Stimulated activated CD4-positive, alpha-beta T cell treated with anti-CD3 and anti-CD28 coated beads, Interleukin-4, amount 100 ng/mL, for 4 hours (primary cell): ENCODE measurements at places on chromosomes 16 and 17.
A peak's percentile ranks its signal among the peaks of the same experiment; 100 is the strongest.

DNA sequence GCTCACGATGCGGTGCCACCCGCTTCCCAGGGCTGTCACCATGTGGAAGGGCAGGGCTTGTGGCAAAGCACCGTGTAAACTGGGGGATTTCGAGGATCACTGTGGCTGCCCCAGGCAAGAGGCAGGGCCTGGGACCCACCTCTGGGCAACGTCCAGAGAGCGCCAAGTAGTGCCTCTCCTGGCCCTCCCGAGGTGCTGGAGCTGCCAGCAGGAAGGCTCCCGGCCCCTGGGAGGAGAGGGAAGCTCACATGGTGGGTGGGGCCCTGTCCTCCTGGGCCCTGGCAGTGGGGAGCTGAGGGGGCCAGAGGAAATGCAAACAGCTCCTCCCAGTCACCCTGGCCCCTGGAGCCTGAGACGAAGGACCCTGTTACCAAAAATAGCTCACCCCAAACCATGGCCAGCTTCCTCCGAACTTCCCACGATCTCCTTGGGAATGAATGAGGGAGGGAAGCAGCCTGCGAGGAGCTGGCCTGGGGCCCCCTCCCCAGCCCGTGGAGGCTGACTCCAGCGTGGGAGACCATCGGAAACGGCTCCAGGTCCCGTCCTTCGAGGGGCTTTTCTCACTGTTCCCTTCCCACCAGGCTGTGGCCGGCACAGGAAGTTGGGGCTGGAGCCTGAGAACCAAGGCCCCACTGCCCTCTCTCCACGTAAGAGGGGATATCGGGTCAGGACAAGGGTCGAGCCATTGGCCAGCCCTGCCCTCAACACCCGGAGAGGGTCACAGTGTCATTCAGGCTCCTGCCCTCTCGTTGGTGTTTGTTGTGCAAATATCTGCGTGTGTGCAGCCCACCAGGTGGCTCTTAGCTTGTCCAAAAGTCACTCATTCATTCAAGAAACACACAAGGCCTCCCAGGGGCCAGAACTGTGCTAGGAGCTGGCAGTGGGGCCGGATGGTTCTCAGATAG is 17.7 kb downstream of the VASN start:
- DNase-seq: no peak

- DNase-seq: no peak
Observed at GRCh38 chr16:309476-309875, 26.5 kb downstream of the PDIA2 start.

DNA sequence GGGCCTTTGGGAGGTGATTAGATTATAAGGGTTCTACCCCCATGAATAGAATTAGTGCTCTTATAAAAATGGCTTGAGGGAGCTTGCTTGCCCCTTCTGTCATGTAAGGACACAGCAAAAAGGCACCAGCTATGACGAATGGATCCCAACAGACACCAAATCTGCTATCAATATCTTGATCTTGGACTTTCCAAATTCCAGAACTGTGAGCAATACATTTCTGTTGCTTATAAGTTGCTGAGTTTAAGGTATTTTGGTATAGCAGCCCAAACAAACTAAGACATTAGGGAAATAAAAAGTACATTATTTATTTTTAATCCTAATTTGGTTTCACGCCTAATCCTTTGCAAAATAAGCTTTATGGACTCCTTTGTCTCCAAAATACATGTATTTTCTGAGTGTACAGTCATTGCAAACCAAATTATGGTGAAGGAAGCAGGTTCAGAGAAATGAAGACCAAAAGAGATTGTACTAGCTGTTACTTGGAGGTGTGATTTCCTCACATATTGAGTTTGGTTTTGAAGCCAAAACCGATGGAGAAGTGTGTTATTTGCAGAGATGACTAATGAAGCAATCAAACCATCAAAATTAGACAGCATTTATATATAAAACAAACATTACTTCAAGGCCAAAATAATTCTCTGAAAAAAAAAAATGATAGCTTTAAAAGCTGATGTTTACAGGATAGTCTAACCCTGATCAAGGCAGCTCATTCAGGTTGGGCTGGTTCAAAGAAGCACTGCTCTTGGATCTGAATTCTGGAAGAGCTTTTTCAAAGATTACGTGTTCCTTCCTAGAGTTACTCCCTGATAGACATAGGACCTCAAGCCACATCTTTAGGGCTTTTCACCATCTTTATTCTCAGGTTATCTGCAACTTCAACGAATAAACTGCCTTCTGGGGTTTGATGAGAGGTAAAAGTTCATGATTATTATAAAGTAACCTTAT is 71.6 kb downstream of the MYO1D start:
- DNase-seq: no peak

- no peak for DNase-seq
Observed at GRCh38 chr16:19170043-19170655, 2.1 kb downstream of the SYT17 start.

DNA sequence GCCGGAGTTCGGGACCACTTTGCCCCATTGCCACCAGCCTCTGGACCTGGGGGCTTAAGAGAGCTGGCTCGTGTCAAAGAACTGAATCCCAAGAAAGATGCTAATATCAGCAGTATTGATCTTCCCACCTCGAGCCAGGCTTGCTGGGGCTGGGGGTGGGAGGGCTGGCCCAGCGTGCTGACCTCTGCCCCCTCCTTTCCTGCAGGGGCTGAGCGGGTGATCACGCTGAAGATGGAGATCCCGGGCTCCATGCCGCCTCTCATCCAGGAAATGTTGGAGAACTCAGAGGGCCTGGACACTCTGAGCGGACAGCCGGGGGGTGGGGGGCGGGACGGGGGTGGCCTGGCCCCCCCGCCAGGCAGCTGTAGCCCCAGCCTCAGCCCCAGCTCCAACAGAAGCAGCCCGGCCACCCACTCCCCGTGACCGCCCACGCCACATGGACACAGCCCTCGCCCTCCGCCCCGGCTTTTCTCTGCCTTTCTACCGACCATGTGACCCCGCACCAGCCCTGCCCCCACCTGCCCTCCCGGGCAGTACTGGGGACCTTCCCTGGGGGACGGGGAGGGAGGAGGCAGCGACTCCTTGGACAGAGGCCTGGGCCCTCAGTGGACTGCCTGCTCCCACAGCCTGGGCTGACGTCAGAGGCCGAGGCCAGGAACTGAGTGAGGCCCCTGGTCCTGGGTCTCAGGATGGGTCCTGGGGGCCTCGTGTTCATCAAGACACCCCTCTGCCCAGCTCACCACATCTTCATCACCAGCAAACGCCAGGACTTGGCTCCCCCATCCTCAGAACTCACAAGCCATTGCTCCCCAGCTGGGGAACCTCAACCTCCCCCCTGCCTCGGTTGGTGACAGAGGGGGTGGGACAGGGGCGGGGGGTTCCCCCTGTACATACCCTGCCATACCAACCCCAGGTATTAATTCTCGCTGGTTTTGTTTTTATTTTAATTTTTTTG is 8.5 kb downstream of the GJD3 start:
- no peak for DNase-seq

DNA sequence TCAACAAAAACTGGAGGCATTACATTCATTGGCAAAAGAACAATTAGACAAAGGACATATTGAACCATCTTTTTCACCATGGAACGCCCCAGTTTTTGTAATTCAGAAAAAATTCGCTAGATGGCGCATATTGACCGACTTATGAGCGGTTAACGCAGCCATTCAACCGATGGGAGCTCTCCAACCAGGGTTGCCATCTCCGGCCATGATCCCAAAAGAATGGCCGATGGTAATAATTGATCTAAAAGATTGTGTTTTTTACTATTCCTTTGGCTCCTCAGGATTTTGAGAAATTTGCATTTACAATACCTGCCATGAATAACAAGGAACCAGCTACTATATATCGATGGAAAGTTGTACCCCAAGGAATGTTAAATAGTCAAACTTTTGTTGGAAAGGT is 21.4 kb downstream of the ALOX15B start:
- DNase-seq: peak; percentile 31

DNA sequence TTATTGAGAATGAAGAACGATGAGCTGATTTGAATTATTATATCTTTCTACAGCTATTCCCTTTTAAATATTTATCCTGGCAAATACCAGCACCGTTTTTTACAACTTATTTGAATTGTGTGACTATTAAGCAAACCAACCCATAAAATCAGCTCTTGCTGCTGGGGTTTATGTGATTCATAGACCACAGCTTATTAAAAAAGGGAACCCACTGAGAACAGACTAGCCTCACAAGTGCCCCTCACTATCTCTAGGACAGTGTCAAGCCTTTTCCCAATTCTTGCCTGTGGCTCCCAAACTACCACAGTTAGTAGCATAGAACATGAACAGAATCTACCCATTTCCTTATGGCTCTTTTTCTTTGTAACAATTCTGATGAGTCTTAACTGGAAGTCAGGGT is 6.1 kb upstream of the LIG3 start:
- DNase-seq: no peak

DNA sequence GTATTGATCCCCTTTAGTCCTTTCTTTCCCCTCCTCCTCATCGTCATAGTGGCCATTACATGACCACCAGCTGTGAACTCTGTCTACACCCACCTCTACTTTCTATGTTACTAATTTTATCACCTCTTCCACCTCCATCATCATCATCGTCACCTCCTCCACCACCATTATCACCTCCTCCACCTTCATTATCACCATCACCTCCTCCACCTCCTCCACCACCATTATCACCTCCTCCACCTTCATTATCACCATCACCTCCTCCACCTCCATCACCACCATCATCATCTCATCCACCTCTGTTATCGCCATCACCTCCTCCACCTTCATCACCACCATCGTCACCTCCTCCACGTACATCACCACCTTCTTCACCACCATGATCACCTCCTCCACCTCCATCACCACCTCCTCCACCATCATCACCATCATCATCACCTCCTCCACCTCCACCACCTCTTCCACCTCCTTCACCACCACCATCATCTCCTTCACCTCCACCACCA is 25.8 kb downstream of the ADGRG5 start:
- no peak for DNase-seq

GRCh38 chr16:47779201-47780016 is 318.3 kb downstream of the PHKB start:
- peak; percentile 5 for DNase-seq

DNA sequence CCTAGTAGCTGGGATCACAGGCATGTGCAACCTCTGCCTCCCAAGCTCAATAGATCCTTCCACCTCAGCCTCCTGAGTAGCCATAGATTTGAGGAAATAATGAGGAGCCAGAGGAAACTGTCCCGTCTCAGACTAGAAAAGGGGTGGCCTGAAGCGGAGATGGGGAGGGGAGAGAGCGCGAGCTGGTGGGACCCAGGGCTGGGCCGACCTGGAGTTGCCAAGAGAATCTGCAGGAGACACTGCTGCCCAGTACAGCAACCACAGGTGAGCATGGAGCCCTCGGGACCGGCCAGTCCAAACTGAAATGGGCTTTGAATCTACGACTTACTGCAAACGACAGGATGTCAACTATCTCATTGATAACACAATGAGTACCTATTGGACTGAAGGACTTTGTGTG is 24.3 kb downstream of the CD300A start:
- no peak for DNase-seq

- no peak for DNase-seq
Observed at GRCh38 chr16:66542396-66542795, 7.5 kb downstream of the TK2 start.

DNA sequence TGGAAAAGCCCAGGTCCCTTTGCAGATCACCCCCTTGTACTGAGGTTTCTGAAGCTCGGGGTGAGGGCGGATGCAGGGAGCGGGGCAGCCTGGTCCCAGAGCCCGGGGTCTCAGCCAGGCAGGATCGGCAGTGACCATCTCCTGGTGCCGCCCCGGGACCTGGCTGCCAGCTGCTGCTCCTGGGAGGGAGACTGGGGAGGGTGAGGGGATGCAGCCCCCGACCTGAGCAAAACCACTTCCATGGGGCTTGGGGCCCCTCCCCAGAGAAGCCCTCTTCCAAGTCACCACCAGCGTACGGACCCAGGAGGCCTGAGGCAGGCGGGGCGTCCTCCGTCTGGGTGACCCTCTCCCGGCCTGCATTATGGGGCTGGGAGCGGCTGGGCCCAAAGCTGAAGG is 14.8 kb downstream of the CD7 start:
- DNase-seq: no peak

- DNase-seq: peak; percentile 57
Observed at GRCh38 chr17:56592487-56593085, 913 bp upstream of the NOG start.

DNA sequence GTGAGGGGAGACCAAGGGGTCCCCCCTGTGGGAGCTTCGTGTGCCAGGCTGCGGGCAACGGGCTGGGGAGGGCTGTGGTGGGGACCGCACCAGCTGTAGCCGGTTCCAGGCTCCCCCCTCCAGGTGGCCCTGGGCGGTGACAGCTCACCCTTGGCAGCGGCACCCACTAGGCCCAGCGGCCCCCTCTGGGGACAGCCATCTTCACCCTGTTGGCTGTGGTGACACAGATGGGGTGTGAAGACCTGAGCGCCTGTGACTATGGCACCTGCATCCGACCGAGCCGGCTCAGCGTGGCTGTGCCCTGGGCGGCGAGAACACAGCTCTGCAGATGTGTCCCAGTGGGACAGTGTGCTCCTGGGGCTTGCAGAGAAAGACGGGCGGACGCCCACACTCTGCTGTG is 1.1 kb upstream of the C1QTNF8 start:
- no peak for DNase-seq

DNA sequence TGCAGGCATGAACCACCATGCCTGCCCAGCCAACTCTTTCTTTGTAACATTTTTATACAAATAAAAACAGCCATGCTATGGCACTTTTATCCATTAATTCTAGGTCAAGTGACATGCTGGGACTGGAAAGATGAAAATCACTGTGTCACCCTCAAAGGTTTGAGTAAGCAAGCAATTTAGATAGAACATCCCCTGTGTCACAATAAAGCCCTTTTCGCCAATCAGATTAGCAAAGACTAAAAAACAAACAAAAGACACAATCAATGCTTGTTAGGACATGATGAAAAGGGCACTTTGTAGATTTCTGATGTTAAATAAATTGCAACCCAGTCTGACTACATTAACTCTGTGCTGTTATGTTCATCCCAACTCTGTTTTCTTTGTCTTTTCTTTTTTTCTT is 26.4 kb downstream of the CHP2 start:
- DNase-seq: no peak

DNA sequence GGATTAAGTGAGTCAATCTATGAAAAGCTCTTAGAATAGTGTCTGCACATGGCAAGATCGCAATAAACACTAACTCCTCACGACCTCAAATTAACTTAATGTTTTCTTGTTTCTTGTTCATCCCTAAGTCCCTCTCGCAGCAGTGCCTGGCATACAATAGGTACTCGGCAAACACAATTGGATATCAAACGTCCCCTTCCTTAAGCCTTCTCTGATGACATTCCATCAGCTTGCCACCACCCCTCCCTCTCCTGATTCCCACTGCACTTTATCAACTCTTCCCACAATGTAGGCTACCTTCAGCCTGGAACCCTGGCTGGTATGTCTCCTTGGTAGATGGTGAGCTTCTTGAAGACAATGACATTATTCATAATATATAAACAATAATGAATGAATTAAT is 33.3 kb downstream of the CCDC42 start:
- DNase-seq: no peak
